HL-60 (cell line): ENCODE measurements at places on chromosomes 16 and 17.

GRCh38 chr16:86375851-86376250, 134.5 kb upstream of the FOXF1 start:
- DNase-seq, result no peak

- DNase-seq, result no peak
Observed at GRCh38 chr17:18851201-18851600, 6.7 kb upstream of the PRPSAP2 start.

GRCh38 chr17:76404256-76404655, 19.8 kb downstream of the SPHK1 start:
- DNase-seq, result no peak

DNA sequence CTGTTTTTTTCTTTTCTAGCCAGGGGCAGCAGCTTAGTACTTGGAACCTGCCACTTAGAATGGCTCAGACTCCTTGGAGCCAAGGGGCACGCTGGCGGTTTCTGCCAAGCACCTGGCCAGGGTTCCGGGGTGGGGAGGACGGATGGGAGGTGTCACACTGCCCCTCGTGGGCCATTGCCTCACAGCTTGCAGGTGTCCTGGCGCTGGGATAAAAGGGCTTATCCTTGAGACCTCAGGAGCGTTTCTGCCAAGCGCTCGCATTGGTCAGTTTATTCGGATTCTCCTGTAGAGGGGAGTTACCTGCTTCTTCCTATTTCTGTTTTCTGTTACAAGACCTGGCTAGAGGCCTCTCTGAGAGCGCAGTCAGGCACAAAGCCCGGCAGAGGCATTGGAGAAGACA, 234.6 kb downstream of the MSI2 start:
- no peak for DNase-seq

GRCh38 chr17:51128076-51128475, 7.4 kb upstream of the SPAG9 start:
- DNase-seq, result no peak

DNA sequence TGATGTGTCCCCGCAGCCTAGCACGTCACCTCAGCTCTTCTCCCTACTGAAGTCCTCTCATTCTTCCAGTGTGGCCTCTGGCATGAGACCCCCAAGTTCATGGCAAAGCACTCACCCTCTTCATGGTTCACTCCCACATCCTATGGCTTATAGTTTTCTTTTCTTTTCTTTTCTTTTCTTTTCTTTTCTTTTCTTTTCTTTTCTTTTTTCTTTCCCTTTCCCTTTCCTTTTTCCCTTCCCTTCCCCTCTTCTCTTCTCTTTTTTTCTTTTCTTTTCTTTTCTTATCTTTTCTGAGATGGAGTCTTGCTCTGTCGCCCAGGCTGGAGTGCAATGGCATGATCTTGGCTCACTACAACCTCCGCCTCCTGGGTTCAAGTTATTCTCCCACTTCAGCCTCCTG, 58.4 kb upstream of the NLRP1 start:
- DNase-seq, result no peak

DNA sequence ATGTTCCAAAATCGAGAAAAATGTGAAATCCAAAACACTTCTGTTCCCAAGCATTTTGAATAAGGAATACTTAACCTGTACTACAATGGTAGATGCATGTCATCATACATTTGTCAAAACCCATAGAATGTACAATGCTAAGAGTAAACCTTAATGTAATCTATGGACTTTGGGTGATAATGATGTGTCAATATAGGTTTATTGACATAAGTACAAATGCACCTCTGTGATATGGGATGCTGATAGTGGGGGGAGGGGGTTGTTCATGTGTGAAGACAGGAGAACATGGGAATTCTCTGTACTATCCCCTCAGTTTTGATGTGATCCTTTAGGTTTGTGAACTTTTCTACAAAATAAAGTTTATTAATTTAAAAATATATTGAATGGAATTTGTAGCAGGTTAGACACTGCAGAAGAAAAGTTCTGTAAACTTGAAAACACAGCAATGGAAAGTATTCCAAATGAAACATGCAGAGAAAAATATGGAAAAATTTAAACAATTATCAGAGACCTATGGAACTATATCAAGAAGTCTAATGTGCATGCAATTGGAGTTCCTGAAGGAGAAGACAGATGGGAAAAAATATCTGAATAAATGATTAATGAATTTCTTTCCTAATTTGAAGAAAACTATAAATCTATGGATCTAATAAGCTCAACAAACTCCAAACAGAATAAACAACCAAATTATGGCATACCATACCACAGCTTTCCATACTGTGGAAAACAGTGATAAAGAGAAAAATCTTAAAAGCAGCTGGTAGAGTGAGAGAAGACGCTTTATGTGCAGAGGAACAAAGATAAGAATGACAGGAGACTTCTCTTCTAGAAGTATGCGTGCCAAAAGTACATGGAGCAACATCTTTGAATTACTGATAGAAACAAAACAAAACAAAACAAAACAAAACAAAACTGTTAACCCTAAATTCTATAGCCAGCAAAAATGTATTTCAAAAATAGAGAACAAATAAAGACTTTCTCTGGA, 34.7 kb upstream of the MSI2 start:
- DNase-seq, result no peak

DNA sequence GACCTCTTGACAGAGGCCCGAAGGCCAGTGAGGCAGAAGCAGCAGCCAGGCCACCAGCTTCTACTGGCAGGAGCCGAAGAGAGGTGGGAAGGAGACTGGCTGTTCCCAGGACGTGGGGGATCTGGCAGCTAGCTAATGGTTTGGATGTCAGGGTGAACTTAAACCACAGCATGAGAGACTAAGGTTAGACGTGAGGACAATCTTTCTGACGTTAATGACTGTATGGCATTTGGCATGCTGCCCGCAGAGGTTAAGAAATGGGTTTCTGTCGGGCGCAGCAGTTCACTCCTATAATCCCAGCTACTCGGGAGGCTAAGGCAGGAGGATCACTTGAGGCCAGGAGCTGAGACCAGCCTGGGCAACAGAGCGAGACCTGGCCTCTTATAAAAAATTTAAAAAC, 6.3 kb upstream of the KRT13 start:
- no peak for DNase-seq

DNA sequence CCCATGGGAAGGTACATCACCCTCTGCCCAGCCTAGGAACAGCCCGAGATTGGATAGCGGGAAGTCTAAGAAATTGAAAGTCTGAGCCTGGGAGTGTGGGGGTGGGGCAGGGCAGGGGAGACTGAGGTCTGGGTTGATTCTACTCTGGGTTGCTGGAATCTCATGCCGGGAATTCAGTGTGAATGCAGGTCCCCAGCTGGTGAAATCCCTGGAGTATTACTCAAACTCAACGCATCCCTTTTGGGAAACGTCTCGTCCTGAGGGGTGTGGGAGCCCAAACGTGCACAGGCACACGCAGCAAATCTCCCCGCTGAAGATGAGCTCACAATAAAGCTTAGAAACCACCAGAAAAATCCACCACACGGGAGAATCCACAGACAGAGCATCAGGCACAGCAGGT, 55.4 kb downstream of the SOCS1 start:
- DNase-seq, result no peak

GRCh38 chr17:41680426-41681040, 8.2 kb upstream of the EIF1 start:
- DNase-seq, result no peak
